GM12864 (cell line): ENCODE measurements at places on chromosomes 2 and 18.

DNA sequence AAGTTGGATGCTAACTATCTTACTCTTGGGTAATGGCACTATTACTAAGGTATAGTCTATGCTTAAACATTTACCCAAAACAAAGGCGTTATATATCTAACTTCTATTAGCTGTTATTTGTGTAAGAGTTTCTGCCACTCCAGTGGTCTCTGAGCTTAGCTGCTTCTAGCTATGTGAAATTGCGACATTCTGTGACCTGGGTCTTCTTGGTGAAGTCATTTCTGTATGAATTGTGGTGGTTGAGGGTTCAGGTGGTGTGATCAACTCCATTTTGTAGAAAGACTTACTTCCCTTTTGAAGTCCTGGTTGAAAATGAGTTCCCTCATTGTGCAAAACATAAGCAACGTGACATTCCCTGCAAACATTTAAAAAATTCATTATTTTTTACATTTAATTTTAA is 221.6 kb downstream of the PIK3C3 start:
- no peak for DNase-seq

- no peak for DNase-seq
Observed at GRCh38 chr18:74276609-74277008, 15.2 kb downstream of the CYB5A start.

- DNase-seq = no peak
Observed at GRCh38 chr2:27082773-27083409, 3.7 kb upstream of the KHK start.

- no peak for DNase-seq
Observed at GRCh38 chr2:113888641-113889470, 1.0 kb upstream of the ACTR3 start.

DNA sequence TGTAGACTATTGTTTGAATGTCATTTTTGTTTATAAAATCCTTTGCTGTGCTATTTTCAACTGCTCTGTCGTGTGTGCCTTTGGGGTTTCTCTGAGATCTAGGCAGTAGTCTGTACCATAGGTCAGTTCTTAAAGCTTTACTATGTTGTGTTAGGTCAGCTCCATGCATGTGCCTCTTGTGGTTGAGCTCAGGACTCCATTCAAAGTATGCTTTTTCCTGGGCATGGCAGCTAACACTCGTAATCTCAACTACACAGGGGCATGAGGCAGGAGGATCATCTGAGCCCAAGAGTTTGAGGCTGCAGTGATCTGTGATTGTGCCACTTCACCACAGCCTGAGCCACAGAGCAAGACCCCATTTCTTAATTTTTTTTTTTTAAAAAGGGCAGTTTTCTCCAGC is 174.4 kb upstream of the SPHKAP start:
- DNase-seq = no peak

GRCh38 chr18:58314284-58314683 is 270.3 kb downstream of the NEDD4L start:
- DNase-seq = no peak

GRCh38 chr18:45139478-45139877 is 458.8 kb downstream of the SETBP1 start:
- no peak for DNase-seq

DNA sequence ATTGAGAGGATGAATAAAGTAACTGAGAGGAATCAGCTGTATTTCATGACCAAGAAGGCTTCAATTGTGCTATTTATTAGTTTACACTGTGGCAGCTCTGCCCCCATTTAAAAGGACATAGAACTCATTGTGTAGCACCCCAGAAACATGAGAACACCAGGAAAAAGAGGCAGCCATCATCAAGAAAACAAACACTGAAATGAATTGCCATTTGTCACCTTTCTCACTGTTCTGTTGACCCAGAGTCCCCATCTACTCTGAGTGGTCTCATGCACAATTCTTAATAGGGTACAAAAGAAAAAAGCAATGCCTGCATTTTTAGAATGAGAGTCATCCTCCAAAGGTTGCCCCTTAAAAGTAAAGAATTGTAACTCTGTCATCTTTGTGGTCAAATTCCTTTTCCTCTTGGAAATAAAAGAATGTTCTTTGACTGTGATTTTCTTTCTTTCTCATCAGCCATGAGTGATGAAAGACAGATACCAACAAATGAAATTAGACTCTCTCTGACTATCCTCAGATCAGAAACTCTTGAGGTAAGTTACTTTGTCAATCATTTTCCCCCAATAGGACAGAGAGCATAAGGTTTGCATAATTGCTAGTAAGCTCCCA is 1941.9 kb upstream of the PIK3C3 start:
- DNase-seq = no peak

DNA sequence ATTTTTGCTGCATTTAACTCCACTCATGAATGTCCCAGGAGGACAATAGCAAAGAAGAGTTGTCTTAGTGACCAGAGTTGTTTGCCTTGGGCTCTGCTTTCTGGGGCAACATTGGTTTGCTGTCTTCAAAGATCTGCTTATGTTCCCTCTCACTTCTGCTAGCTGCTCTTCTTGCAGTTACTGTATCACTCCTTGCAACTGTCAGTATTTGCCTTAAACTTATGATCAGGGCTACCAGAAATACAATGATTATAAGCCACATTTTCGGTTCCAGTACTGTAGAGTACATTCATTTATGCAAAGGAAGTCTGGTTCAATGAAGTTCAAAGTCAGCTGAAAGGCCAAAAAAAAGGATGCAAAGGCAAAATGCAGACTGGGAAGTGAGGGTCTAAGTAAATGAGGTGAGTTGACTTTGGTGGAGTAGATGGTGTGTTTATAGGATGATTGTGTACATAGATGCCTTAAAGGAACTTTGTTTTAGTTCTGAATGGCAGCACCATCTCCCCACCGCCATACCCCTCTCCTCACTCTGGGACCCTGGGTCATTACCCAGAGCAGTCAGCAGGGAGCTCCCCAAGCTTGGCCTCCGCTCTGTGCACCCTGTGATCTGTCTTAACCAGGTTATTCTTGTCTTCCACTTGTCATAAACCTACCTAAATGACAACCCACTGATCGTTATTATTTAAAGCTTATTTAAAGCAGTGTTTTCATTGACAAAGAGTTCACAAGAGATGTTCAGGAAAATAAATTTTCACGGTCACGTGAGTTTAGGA is 236.0 kb downstream of the DOK6 start:
- no peak for DNase-seq

DNA sequence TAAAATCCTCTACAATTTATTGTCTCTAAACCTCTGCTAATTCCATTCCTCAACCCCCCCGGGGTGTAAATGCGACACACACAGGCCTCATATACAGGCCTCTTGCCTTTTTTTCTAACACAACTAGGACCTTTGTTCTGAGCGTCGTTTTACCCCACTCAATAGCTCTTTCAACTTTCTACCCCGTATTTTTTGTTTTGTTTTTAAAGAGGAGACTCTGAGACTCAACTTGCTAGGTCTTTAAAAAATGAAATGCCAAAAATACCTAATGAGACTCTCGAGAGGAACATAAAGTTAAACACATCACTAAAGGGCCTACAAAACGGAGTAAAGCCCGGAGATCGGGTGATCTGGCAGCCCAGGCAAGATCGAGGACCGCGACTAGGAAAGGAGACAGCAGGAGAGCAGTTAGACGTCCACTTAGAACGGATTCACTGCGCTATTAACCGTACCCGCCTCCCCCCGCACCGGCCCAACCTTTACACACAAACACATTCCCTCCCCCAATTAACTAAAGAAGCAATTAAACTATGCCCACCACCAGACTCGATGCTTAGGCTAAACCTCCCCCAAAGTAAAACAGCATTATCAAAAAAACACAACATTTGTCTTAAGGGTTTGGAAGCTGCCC is 1.7 kb downstream of the TRIP12 start:
- DNase-seq = no peak

DNA sequence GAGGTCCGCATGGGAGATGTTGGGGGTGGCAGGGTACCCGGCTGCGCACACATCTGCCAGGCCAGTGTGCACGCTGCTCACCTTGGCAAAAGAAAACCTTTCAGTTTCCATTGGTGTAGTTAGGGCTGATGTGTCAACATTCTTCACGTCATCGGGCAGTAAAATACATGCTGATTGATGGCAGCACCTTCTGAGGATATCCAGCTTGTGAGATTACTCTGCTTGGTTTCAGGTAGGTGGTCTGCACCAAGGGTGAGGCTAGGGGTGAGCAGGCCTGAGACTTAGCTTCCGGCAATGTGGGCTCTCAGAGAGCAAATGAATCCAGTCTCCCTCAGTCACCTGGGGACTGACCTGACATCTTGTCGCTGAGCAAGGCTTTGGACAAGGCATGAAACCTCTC is 19.3 kb upstream of the ACKR3 start:
- DNase-seq = no peak

- no peak for DNase-seq
Observed at GRCh38 chr18:76980663-76981395, 151.8 kb downstream of the MBP start.

- DNase-seq = no peak
Observed at GRCh38 chr18:72640557-72640956, 96.4 kb upstream of the CBLN2 start.

- no peak for DNase-seq
Observed at GRCh38 chr18:36850527-36851201, 21.7 kb downstream of the KIAA1328 start.

DNA sequence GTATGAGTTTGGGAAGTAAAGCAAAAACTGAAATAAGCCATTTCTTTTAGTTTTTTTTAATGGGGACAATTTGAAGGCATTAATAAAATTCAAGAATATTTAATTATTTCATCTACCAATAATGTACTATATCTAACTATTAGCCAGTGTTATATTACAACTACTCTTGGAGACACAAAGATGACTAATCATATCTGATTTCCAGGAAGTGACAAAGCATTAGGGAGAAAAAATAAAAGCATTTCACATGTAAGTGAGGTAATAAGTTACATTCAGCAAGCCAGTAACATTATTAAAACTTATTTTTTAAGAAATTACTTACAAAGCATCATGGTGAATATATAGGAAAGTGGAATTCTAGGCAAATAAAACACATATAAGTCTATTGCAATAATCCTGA is 781.3 kb upstream of the NRXN1 start:
- DNase-seq = no peak

GRCh38 chr2:21486445-21486844 is 362.7 kb downstream of the TDRD15 start:
- no peak for DNase-seq

DNA sequence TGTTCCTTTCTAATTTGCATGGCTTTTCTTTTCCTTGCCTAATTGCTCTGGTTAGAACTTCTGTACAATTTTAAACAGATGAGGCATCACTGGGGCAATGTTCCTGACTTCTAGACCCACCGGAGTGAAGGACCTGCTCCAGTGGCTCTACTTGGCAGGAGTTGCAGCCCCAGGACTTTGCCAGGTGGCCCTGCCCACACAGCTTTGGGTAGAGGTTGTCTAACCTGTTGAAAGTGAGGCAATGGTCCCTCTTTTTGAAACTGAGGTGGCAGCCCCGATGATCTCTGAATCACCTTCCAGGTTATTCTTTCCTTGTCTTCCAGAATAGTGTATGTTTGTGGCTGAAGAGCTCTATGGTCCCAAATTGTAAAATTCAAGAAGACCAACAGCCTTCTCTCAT is 29.9 kb upstream of the ZNF512 start:
- DNase-seq = no peak

DNA sequence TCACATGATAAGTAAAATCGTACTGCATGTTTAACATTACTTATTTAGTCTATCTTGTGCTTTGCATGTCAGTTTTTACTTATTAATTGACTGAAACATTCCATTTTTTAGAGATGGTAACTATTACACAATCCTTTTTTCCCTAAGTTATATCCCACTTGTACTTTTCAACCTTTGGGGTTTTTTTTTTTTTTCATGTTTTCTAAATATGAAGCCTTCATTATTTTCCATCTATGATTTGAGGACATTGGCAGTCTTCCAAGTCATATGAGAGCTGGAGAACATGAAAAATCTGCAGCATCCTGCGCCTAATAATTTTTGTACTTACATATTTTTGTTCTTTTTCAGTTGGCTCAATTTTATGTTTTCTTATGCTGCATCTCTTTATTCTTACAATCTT is 113.9 kb downstream of the MYO1B start:
- DNase-seq = no peak

DNA sequence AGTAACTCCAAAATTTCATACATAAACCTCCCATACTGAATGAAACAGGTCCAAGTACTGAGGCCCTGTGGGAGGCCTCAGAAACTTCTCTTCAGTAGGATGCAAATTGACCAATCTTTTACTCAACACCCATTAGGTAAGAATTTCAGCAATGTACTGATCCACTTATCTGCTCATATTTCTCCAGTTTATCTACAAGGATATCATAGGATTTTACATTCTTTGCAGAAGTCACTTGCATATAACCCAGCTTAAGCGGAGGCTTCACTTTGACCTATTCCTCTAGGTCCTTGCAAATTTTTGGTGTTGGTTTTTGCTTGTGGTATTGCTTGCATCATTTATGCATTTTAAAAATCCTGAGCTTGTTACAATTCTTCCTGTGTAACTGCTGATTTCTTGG is 28.8 kb upstream of the SLC3A1 start:
- DNase-seq = no peak

DNA sequence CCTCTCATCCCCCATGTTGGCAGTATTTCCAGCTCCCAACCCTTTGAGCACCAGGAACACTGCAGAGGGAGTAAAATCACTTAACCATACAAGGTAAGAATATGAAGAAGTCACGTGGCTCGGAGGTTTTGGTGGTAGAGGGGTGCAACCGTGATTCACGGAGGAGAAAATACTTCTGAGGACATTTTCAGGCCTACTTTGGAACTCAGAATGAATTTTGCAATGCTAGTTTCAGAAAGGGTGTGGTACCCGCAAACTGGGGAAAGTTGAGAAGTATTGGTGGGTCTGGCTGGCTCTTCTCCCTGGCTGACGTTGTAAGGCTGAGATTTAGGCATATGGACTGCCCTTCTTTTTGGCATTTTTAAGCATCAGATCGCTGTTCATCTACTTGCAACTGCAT is 442 bp downstream of the SERPINB5 start:
- no peak for DNase-seq

- DNase-seq = no peak
Observed at GRCh38 chr2:232884001-232884421, 13.9 kb downstream of the SNORC start.
